Stomach (tissue), 19 donors: ENCODE measurements at places on chromosomes 13 and 19.
A peak's percentile ranks its signal among the peaks of the same experiment; 100 is the strongest.

DNA sequence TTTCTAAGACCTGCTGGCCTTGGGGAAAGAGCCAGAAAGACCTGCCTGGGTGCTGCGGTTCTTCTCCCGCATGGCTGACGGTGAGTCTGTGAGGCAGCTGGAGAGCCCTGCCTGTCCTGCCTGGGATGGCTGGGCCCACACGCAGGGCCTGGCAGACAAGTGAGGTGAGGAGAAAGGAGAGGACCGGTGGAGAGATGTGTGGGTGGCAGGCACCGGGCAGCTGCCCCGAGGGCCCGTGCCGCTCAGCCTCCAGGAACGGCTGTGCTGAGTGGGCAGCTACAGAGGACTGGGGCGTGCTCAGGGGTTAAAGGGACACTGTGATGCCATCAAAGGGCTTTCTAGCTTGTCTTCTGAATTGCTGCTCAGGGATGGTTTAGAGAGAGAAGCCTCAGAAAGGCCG, 53.8 kb downstream of the MLLT1 start:
- H3K27ac ChIP-seq = no peak overlapping the region
- H3K27me3 ChIP-seq = no peaks in the 10 kb centered on the region
- peaks cover 38% of the 10 kb centered on the region for H3K4me1 ChIP-seq

DNA sequence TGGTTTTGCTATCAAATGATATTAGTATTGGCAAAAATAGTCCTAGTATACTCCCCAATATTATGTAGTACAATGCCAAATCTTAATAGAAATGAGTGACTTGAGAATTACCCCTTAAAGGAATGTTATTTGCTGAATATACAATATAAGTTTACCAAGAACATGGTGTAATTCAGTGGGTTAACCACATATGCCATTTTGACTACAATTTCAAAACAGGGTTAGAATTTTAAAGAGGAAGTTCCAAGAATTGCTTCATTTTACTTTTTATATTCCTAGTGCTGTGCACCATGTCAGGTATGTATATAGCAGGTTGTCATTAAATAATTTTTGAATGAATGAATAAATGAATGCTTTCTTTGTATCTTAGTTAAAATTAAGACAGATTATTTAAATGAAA, 66.3 kb downstream of the LMO7 start:
- H3K27ac ChIP-seq = no peak overlapping the region
- no peak for DNase-seq

- DNase-seq = no peak
- no peak overlapping the region for H3K27ac ChIP-seq
- H3K27me3 ChIP-seq = no peaks in the 10 kb centered on the region
- no peak overlapping the region for H3K4me3 ChIP-seq
- no peaks in the 10 kb centered on the region for H3K36me3 ChIP-seq
Observed at GRCh38 chr19:45243144-45243732, 2.0 kb downstream of the EXOC3L2 start.

DNA sequence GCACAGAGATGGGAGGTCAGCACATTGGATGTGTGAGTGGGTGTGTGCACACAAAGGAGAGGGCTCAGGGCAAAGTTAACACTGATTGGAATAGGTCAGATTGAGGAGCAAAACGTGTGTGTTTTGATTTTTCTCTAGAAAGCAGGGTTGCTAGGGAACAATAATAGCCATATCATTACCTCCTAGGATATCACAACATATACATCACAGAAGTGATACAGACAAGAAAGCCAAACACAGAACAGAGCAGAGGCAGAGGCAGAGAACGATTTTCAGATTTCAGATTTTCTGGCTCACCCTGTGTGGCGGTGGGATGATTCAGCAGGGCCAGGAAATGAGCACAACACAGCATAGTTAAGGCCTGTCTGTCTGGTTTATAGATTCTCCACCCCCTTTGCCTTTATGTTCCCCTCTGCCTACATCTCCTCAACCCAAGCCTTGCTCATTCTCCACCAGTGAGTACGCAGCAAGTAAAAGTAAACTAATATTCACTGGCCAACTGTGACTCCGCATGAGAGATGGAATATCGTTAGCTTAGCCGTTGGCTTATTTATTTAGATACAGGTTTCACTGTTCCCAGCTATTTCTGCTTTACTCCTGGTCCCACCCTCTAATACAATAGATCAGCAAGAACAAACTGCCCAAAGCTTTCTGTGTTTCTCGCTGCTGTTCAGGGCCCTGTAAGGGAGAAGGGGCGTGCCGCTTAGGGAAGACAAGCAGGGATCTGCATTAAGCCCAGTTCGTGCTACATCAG, 182.7 kb upstream of the TSC22D1 start:
- no peaks in the 10 kb centered on the region for H3K27me3 ChIP-seq
- H3K4me1 ChIP-seq = peaks cover 31% of the 10 kb centered on the region
- H3K36me3 ChIP-seq = no peaks in the 10 kb centered on the region
- no peak overlapping the region for H3K4me3 ChIP-seq
- peak overlapping the region; percentile 87 for H3K27ac ChIP-seq
- peak; percentile 72 for DNase-seq

GRCh38 chr13:113106711-113107351, 1.2 kb downstream of the F7 start:
- H3K4me1 ChIP-seq = peaks cover 30% of the 10 kb centered on the region
- no peaks in the 10 kb centered on the region for H3K36me3 ChIP-seq
- DNase-seq = no peak
- H3K4me3 ChIP-seq = no peak overlapping the region
- H3K27me3 ChIP-seq = peaks cover 20% of the 10 kb centered on the region

GRCh38 chr19:48629599-48630295, 7.4 kb downstream of the DBP start:
- peak overlapping the region; percentile 93 for H3K27ac ChIP-seq
- no peaks in the 10 kb centered on the region for H3K27me3 ChIP-seq
- H3K4me1 ChIP-seq = peaks cover 84% of the 10 kb centered on the region
- H3K4me3 ChIP-seq = peak overlapping the region; percentile 31

DNA sequence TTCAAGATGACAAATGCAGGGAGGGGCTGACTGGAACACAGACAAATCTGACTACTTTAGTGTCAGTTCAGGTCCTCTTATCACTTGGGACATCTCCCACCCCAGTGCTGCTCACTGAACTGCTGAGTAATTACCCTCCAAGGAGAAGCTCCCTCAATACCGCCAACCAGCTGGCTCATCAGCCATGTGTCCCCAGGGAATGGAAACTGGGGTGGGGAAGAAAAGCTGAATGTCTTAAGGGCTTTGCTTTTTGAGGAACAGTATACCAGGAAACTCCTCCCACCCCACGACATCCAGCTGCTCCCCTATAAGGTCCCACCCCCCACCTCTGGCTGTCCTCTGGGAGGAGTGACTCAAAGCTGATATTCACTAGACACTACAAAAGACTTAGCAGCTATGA, 2.0 kb downstream of the ZNF823 start:
- no peaks in the 10 kb centered on the region for H3K36me3 ChIP-seq
- no peaks in the 10 kb centered on the region for H3K27me3 ChIP-seq
- no peak overlapping the region for H3K27ac ChIP-seq
- peaks cover 34% of the 10 kb centered on the region for H3K4me1 ChIP-seq
- no peak overlapping the region for H3K4me3 ChIP-seq
- DNase-seq = peak; percentile 49

DNA sequence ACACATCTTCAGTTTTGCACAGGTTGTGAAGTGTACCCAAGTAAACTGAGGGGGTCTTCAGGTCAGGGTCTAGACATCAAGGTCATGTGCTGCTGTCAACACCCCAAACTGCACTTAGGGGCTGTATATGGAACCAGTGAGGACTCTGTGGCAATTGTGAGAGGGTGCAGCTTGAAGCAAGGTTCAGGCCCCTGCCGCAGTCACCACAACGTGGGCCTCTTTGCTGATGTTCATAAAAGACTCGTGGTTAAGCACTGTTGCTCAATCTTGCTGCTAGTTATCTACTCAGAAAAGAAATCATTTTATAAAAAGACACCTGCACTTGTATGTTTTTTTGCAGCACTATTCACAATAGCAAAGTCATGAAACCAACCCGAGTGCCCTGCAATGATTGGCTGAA, 907.4 kb downstream of the UQCRFS1 start:
- no peaks in the 10 kb centered on the region for H3K36me3 ChIP-seq
- DNase-seq = no peak
- no peak overlapping the region for H3K4me3 ChIP-seq
- H3K27me3 ChIP-seq = no peaks in the 10 kb centered on the region
- no peaks in the 10 kb centered on the region for H3K4me1 ChIP-seq

DNA sequence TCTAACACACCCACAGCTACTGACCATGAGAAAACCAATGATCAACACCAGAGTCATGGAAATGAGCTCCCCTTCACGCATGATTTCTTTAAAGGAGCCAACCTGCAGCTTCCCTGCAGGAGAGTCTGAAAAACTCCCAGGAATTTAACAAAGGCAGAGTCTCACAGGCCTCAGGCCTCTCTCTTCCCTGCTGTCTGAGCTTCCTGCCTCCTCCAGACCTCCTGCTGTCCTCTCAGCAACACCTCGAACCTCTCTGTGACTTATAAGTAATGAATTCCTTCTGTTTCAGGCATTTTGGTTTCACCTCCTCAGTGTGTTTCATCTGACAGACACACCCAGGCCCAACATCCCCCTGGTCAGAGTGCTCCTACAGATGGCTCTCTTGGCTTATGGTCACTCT, 1044.4 kb downstream of the UQCRFS1 start:
- DNase-seq = no peak
- H3K27me3 ChIP-seq = no peaks in the 10 kb centered on the region
- no peaks in the 10 kb centered on the region for H3K4me1 ChIP-seq
- no peak overlapping the region for H3K4me3 ChIP-seq
- no peak overlapping the region for H3K27ac ChIP-seq
- no peaks in the 10 kb centered on the region for H3K36me3 ChIP-seq

GRCh38 chr19:16887353-16888265, 1.2 kb upstream of the F2RL3 start:
- no peaks in the 10 kb centered on the region for H3K4me1 ChIP-seq
- H3K27me3 ChIP-seq = no peaks in the 10 kb centered on the region
- no peak for DNase-seq

DNA sequence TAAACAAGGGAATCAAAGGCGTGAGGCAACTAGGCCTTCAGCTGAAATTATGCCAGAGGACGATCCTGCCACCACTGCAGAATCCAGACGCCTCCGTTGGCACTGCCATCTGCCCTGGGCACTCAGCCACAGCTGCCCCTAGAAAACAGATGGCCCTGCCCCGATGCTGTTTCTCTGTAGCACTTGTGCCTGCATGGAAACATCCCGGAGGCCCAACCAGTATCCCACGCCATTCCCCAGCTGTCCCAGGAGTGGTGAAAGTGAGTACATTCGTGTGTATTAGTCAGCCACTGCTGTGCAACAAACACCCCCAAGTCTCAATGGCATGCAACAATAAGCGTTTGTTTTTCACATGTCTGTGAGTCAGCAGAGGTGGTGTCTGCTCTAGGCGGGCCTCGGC, 8.9 kb upstream of the CRTC1 start:
- peak; percentile 65 for DNase-seq
- peaks cover 17% of the 10 kb centered on the region for H3K36me3 ChIP-seq
- no peak overlapping the region for H3K4me3 ChIP-seq
- peak overlapping the region; percentile 52 for H3K27ac ChIP-seq
- H3K4me1 ChIP-seq = peaks cover 20% of the 10 kb centered on the region

DNA sequence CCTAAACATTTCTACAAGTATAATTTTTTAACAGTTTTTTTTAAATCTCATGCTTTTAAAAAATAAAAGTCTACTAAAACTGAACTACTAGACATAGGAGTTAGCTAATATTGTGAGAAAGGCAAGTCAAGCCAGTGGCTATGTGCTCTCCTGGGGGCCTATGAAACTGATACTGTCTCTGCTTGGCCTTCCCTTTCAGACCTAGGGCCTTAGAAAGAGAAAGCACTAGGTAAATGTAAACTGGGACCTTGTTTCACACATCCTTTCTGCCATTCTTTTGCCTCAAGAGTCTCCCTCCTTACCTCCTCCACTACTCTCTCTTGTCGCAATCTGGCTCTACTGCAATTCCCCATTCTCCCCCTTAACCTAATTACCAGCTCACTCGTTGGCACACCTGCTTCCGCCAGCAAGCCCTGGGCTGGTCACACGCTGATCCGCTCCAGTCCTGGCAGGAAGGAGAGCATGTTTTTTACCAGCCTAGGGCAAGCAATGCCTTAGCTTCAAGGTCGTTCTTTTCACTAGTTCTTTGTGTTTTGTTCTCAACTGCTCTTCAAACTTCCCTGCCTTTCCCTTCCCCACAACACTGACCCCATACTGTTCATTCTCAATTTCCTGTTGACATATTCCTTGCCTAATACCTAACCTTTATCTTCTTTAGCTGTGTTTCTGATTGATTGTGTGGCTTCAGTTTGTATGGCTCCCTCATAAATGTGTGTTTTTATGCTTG, 23.1 kb downstream of the TBC1D4 start:
- no peaks in the 10 kb centered on the region for H3K27me3 ChIP-seq
- H3K27ac ChIP-seq = peak overlapping the region; percentile 58
- no peaks in the 10 kb centered on the region for H3K36me3 ChIP-seq

- H3K27me3 ChIP-seq = no peaks in the 10 kb centered on the region
- H3K36me3 ChIP-seq = no peaks in the 10 kb centered on the region
- no peak overlapping the region for H3K4me3 ChIP-seq
- DNase-seq = no peak
- no peak overlapping the region for H3K27ac ChIP-seq
Observed at GRCh38 chr13:65468628-65469027, 1761.5 kb downstream of the PCDH9 start.
